Osteocyte (in vitro differentiated cells): ENCODE measurements at places on chromosomes 12 and 14. TPM values are rescaled to one million over a fixed set of nuclear protein-coding genes. Genes with fewer than 3 reads are reported as not detected.

The CLEC4D gene
- total RNA-seq: not detected in 2 replicates

GRCh38 chr12:100920493-100920892 lies 125.9 kb downstream of the ANO4 start:
- H3K4me1 ChIP-seq: no peaks in the 10 kb centered on the region
- no peak overlapping the region for H3K27ac ChIP-seq
- no peaks in the 10 kb centered on the region for H3K27me3 ChIP-seq
- no peaks in the 10 kb centered on the region for H3K36me3 ChIP-seq
- H3K4me3 ChIP-seq: no peak overlapping the region

DNA sequence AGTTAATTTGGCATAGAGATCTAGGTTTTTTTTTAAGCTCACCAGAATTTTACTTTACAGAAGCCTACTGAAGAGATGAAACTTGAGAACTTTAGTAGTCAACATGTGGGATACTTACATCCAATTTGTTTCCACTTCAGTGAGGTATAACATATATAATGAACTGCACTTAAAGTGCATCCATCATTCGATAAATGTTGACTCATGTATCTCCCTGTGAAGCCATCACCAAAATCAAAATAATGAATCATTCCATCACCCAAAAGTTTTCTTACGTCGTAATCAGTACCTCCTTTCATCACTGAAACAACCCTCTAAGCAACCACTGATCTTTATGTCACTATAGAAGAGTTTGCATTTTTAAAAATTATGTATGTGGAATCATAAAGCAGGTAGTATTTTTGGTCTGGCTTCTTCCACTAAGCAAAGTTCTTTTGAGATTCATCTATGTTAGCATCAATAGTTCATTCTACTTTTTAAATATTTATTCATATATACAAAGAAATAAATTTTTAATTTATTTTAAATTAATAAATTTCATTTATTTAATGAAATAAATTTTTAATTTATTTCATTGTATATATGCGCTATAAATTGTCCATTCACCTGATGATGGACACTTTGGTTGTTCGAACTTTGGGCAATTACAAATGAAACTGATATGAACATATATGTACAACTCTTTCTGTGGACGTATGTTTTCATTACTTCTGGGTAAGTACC lies 2.0 kb upstream of the CPNE8 start:
- H3K36me3 ChIP-seq: no peaks in the 10 kb centered on the region
- peak overlapping the region; percentile 96 for H3K4me3 ChIP-seq
- peaks cover 28% of the 10 kb centered on the region for H3K27me3 ChIP-seq
- H3K4me1 ChIP-seq: peaks cover 21% of the 10 kb centered on the region
- DNase-seq: no peak

DNA sequence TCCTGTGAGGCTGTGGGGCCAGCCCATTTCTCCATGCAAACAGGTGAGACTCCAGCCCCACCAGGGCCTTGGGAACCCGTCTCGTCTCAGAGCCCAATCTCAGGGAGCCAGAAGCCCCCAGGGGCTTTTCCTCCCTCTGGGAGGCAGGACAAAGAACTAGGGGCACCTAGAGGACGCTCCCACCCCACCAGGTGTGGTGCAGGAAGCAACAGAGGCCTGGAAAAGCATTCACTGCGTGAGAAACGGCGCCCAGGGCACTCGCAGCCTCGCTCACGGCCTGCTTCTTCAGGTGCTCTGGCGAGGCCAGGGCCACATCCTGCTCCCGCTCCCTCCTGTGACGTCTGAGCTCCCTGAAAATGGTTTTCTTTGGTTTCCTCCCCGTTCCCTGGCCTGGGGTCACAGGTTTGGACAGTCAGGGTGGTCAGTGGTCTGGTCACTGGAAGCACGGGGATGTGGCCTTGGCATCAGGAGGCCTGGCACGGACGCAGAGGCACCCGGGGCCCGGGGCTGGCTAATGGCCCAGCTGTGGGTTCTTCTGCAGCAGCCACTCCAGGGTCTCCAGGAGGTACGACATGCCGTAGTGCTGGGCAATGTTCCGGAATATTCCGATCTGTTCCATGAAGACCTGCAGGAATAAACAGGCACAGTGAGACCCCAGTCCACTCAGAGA lies 5.7 kb downstream of the P2RX2 start:
- H3K27me3 ChIP-seq: no peaks in the 10 kb centered on the region
- no peak overlapping the region for H3K4me3 ChIP-seq
- peaks cover 15% of the 10 kb centered on the region for H3K4me1 ChIP-seq
- no peak overlapping the region for H3K27ac ChIP-seq
- peaks cover 19% of the 10 kb centered on the region for H3K36me3 ChIP-seq

- H3K4me3 ChIP-seq: no peak overlapping the region
- peaks cover 7% of the 10 kb centered on the region for H3K27me3 ChIP-seq
- H3K36me3 ChIP-seq: no peaks in the 10 kb centered on the region
- no peak overlapping the region for H3K27ac ChIP-seq
Measured at GRCh38 chr14:103884854-103885253, 37.5 kb upstream of the PPP1R13B start.
